ENCODE measurements at places on chromosomes 4 and X.

GRCh38 chrX:66149519-66149918, 14.5 kb upstream of the HEPH start:
- no peak for DNase-seq

DNA sequence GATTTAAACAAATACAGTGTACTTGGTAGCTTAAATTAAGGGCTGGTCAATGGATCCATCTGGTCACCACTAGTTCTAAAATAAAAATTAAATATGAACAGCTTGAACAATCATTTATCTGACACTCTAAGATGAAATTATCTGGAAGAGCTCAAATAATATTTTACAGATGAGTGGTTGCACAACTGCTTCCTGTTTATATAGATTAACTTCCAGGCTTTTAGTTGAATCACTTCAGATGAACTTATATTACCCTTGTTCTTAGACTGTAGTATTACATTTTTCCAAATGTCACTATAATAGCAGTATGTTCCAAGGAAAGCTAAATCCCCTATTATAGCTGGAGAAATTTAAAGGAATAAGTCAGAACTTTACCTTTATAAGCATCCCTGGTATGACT, 92.4 kb upstream of the SMIM10 start:
- DNase-seq: no peak

GRCh38 chr4:91114386-91114785, 987.2 kb downstream of the CCSER1 start:
- DNase-seq: no peak

- DNase-seq: no peak
Observed at GRCh38 chrX:100975212-100975611, 5.7 kb downstream of the ARL13A start.

- DNase-seq: no peak
Observed at GRCh38 chr4:54872261-54872660, 214.5 kb downstream of the KIT start.

- DNase-seq: no peak
Observed at GRCh38 chrX:25207803-25208475, 192.2 kb upstream of the ARX start.

- DNase-seq: no peak
Observed at GRCh38 chr4:17915439-17915838, 104.7 kb downstream of the NCAPG start.

DNA sequence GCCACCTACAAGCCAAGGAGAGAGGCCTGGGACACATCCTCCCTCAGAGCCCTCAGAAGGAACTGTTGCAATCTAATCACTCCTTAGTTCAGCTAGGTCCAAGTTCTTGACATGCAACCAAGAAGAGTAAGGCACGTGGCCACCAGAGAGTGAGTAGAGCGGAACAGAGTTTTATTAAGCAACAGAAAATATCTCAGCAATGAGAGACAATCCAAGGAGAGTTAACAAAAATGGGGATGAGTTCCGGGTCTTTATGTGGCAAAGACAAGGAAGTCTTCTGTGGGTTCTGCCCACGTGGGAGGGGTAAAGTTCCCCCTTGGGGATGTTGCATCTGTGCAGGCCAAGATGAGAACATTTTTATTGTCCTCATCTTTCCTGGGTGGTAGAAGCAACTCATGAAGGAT, 38.5 kb upstream of the PROM1 start:
- DNase-seq: no peak

DNA sequence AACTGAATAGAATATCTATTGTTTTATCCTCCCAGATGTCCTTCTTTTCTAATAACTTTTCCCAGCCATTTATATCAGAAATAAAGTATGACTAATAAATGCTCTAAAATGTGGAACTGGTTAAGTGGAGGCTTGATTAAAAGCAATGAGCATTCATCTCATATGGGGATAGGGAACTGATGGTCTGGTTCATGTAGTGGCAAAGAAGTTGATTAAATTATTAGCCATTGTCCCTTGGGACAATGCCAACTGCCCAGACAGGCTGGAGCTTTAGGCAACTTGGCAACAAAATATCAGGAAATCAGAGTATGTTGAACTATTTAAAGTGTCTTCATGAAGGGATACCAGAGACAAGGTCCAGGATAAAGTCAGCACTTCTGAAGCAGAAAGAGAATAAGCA, 24.2 kb downstream of the TRO start:
- DNase-seq: no peak

GRCh38 chr4:144985531-144985930, 112.5 kb downstream of the ANAPC10 start:
- DNase-seq: no peak

GRCh38 chr4:145827885-145828284, 110.7 kb downstream of the ZNF827 start:
- peak; percentile 72 for DNase-seq

GRCh38 chr4:41601025-41601424, 63.1 kb downstream of the LIMCH1 start:
- DNase-seq: no peak

DNA sequence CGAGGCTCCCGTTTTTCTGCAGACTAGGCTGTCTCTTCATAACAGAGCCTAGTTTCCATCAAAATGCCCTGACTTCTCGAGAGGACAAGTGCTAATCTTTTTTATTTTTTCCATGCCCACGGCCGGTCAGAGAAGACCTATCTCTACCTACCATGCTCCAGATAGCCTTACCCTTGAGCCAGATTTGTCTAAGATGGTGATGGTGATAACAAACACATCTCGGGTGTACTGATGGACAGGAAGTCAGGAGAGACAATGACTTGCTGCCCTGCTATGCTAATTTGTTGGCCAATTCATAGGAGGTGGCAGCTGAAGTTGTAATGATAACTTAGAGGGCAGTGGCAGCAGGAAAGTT, 42.2 kb upstream of the NKRF start:
- DNase-seq: no peak

GRCh38 chr4:40301603-40302002, 33.5 kb upstream of the CHRNA9 start:
- DNase-seq: no peak

- no peak for DNase-seq
Observed at GRCh38 chr4:186920992-186921391, 197.3 kb upstream of the FAT1 start.

DNA sequence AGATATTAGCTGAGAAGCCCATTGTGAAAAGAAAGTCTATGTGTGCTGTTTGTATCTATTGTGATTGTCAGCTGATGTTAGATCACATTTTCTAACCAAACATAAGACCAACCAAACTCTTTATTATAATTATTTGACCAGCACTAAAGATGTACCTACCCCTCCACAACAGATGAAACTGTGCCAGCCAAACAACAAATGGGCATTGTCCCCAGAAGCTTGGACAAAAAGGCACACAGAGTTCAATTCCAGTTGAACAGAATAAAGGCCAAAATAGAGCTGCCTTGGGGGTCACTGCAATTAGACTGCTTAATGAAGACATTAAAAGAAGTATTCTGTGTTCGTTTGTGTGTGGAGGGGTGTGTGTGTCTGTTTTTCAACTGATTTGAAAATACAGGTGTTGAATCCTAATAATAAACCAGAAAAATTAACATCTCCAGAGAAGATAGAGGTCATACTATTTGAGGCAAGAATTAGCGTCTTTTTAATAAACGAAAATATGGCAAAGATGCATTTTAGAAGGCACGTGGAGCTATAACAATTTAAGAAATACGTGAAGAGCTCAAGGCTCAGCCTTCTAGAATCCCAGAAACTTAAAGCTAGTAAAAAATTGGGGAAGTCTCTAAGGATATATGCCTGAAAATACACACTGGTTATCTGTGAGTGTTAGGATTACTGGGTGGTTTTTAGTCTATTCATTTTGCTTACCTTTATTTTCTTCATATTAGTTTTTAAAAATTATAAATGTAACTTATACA, 2.2 kb downstream of the SPP1 start:
- DNase-seq: no peak

- DNase-seq: no peak
Observed at GRCh38 chrX:130418066-130418465, 16.3 kb downstream of the RBMX2 start.

DNA sequence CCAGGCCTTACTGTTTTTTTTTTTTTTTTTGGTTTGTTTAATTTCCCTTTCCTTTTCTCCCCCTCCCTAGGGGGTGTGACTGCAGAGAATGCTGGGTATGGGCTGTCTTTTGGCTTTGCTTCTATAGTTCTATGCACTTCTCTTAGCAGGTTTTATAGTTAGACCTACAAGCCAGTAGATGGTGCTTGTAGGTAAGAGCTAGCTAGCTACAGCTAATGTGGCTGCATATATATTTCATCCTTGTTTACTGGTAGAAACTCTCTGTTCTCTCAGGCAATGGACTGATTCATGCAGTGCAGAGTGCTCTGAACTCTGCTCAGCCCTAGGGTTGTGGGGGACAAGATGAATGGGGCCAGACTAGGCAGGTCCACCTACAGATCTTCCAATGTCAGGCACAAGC, 246.4 kb downstream of the SH2D1A start:
- no peak for DNase-seq

DNA sequence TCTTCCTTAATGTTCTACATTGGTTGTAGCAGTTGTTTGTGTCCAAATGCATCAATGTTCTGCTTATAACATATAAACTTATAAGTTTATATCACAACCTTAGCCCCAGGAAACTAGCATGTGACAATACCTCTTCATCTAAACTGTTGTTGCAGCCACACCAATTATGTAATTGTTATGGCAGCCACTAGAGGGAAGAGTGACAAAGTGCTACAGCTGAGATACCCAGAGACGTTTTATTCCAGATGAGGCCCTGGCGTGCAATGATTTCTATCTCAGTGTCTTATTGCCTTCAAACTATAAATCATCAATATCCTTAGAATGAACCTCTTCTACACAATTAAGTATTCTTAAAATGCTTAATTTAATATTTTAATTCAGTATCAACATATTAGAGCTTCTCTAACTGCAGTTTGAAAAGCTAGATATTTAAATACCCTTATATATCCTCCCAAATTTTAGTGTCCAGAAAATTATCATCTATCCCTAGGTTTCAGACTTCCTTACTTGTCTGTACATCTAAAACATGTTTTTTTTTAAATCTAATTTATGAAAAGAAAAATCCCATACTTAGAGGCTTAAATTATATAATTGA, 171.6 kb downstream of the PCDH10 start:
- peak; percentile 20 for DNase-seq

GRCh38 chr4:17336069-17336468, 175.8 kb downstream of the QDPR start:
- DNase-seq: no peak

DNA sequence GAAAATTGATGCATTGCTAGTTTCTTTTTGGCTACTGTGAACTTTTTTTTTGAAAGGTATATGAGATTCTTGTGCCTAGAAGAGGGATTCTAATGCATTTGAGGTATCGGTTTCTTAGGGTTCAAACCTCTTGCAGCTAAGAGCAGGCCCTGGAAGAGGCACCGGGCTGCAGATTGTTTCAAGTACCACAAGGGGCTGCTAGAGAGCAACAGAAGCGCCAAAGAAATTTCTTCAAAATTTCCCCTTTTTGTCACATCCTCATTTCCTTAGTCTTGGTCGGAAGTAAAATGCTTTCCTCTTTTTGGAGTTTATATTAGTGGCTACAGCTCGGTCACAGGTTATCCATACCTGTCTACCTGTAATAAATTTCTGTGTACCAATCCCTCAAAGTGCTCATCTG, 89.8 kb downstream of the PDGFRA start:
- peak; percentile 18 for DNase-seq

- no peak for DNase-seq
Observed at GRCh38 chrX:112931478-112931877, 90.8 kb upstream of the AMOT start.

DNA sequence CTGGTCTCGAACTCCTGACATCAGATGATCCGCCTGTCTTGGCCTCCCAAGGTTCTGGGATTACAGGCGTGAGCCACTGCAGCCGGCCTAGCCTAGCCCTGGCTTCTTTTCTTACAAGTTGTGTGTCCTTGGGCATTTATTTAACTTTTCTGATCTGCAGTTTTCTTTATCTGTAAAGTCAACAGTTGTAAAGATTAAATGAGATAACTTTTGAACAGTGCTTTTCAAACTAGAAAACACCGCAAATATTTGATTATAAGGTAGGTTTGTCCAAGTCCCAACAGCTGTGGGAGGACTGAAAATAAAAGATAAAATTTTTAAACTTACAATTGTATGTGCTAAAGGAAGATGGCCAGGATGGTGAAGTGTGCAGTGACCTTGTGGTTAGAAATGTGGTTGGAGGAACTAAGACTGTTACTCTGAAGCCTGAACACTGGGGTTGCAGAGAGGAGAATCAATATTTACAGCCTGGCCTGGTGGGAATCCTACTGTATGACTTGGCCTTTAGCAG, 44.8 kb downstream of the GSX2 start:
- DNase-seq: no peak

DNA sequence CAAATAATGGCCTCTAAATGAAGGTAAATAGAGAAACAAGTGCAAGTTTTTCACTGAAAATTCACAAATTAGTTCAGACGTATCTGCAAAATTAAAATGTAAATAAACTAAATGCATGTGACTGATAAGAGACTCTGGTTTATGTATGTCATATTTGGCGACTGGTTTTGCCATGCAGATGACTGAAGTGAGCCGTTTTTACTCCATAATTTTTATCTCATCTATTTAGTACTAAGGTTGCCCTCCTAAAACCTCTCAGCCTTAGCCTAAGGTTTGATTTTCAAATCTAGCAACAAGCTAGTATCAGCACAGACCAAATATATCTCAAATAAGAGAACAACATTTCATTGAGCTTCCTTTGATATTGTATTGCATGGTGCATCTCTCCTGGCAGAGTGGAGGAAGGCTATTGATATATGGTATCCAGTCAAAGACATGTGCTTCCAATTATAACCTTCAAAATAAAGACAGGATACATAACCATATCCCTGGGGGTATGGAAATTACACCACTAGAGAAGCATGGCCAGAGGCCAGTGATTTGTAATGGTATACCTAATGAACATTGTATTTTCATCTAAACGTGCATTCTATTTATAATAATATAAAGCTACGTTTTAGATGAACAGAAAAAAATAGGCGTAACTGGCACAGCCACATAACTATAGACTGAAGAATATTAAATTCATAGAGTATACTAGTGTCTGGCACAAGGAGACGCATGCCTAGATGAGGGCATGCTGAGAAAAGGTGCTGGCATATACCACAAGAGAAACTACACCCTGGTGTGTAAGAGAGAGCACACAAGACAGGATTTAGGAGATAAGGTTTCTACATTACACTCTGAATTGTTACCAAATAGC, 392.6 kb upstream of the INTU start:
- DNase-seq: no peak

- DNase-seq: no peak
Observed at GRCh38 chrX:19747652-19748610, 139.5 kb downstream of the SH3KBP1 start.

- DNase-seq: no peak
Observed at GRCh38 chrX:154603438-154604430, 15.3 kb downstream of the CTAG1B start.

DNA sequence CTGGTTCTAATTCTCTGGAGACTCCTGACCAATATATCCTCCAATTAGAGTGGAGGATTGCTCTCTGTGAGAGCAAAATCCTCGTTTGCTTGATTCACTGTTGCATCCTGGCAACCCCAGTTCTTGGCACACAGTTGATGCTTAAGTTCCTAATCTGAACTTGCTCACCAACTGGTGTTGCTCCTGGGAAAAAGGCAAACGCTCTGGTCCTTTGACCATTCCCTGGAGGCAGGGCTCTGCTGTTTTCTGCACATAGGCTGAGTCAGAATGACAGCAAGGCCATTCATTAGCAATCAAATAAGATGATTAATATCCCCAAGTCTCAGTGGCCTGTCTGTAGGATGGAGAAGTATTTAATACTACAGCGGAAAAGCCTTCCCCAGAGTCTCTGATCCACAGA, 172.7 kb upstream of the TBC1D9 start:
- no peak for DNase-seq

All from cerebellar cortex (tissue), 1 donor.